ENCODE measurements at places on chromosomes 3 and 15.

DNA sequence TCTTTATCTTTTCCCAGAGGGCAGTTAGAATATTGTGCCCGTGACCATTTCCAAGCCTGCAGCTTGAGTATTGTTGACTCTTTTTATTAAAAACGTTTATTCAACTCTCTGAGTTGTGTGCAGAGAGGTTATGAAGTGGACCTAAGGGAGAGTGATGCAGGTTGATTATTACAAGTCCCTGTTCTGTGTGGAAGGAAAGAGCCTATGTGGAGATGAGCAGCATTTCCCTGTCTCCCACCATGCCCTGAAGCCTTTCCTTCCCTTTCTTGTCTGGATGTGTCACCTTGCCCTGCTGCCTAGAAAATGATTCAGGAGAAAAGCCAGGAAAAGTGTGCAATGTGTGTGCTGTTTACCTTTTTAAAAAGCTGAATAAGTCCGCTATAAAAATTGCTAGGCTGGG is 19.4 kb downstream of the ZPLD1 start:
- DNase-seq = no peak

- no peak for DNase-seq
Measured at GRCh38 chr3:149610351-149611105, 47.3 kb downstream of the WWTR1 start.

DNA sequence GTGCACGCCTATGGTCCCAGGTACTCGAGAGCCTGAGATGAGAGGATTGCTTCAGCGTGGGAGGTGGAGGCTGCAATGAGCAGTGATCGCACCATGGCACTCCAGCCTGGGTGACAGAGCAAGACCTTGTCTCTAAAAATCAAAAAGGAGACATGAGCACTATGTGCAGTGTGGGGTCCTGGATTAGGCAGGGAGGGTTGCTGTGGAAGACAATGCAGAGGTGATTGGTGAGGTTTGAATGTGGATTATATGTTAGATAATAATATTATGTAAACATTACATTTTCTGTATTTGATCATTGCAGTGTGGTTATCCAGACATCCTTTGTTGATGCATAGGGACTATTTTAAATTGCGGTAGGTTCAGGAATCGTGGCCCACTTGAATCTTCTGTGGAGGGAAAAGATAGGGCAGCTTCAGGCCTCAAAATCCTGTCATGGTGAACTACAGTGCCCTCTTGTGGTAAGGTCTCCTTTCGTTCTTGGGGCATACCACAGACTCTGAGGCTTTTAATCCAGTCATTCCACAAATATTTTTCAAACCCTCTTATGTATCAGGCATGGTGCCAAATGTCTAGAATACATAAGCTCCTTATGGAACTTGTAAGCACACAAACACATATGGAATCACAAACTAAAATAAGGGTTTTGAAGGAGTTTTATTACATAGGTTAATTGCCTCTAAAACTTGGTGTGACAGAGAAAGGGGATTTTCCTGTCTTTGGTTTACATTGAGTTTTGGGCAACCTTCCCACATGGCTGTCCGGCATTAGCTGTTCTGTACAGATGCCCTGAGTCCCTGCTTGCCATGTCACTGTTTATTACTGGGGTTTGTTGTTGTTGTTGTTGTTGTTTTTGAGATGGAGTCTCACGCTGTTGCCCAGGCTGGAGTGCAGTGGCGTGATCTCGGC is 37.7 kb downstream of the GPD1L start:
- peak; percentile 75 for DNase-seq

- no peak for DNase-seq
Measured at GRCh38 chr3:163929069-163929652, 1149.1 kb downstream of the SI start.

GRCh38 chr15:93206893-93207292 is 117.9 kb upstream of the RGMA start:
- DNase-seq = no peak

DNA sequence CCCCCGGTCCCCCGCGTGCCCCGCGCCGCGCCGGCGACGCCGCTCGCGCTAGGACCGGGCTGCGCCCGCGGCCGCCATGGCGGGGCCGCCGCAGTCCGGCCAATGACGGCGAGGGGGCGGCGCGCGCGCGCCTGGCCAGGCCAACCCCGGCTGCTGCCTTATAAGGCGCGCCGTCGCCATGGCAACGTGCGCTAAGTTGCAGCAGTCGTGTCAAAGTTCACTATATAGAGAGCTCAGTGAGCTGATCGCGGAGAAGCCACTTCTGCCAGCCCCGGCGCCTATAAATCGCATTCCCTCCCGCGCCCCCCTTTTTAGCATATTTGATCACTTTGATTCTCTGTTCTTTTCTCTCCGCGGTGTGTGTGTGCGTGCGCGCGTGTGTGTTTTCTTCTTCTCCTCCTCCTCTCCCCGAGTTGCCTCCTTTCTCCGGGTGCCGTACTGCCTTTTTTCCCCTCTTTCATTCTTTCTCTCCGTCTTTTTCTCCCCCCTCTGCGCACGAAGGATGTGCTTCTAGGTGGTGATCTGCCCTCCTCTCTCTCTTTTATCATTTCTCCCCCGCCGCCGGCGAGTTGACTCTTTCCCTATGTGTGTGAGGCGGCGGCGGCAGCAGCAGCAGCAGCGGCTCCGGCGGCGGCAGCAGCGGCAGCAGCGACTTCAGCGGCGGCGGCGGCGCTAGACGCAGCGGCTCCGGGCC is at the start of gene NR2F2:
TSS of gene NR2F2 (plus strand) at position 251 of the 694 bp plus-strand sequence. CDS start 1,406 bp downstream, outside the sequence.
- DNase-seq = no peak

GRCh38 chr15:98397419-98397818 is 250.9 kb upstream of the IGF1R start:
- no peak for DNase-seq

- no peak for DNase-seq
Measured at GRCh38 chr15:38035701-38036100, 101.3 kb downstream of the TMCO5A start.

DNA sequence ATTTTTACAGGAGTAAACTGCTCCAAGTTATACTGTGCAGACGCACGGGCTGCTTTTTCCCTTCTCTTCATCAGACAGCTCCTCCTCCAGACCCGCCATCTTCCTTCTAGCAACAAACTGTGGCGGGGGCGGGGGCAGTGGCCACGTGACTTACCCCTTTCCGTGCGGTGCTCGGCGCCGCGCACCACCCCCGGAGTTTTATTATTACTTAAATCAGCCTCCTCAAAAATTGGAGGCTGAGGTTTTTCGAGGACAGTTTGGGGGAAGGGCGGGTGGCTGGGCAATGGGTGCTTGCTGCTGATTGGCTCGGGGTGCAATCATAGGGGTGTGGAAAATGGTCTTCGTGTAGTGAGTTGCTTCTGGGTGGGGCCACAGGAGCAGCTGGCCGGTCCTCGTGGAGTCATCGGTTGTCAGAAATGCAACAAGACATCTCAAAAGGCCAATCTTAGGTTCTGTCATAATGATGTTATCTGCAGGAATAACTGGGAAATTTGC is 77.1 kb upstream of the MFGE8 start:
- no peak for DNase-seq

GRCh38 chr3:188304501-188304900 is 150.5 kb downstream of the LPP start:
- DNase-seq = no peak

DNA sequence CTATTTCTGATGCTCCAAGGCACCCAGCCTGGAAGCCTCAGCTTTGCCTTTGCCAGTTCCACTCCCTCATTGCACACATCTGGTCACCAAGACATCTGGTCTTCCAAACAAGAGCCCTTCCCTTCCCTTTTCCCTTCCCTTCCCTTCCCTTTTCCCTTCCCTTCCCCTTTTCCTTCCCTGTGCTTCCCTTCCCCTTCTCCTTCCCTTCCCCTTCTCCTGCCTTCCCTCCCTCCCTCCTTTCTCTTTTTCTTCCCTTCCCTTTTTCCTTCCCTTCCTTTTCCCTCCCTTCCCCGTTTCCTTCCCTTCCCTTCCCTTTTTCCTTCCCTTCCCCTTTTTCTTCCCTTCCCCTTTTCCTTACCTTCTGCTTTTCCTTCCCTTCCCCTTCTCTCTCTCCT is 2.4 kb upstream of the CGNL1 start:
- no peak for DNase-seq

DNA sequence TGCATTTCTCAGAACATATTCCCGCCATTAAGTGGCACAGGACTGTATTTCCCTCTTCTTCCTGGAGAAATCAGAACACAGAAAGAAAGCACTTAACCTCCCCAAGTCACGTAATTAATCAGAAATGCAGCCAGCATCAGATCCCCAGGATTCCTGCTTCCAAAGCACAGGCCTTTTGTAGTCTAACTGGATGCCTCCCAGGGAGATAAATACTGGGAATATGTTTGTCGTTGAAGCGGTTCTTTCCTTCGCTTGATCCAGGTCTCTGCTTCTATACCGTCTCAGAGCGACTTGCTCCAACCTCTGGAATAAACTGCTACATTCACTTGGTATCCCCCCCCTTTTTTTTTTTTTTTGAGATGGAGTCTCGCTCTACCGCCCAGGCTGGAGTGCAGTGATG is 198.6 kb downstream of the KBTBD8 start:
- DNase-seq = no peak

DNA sequence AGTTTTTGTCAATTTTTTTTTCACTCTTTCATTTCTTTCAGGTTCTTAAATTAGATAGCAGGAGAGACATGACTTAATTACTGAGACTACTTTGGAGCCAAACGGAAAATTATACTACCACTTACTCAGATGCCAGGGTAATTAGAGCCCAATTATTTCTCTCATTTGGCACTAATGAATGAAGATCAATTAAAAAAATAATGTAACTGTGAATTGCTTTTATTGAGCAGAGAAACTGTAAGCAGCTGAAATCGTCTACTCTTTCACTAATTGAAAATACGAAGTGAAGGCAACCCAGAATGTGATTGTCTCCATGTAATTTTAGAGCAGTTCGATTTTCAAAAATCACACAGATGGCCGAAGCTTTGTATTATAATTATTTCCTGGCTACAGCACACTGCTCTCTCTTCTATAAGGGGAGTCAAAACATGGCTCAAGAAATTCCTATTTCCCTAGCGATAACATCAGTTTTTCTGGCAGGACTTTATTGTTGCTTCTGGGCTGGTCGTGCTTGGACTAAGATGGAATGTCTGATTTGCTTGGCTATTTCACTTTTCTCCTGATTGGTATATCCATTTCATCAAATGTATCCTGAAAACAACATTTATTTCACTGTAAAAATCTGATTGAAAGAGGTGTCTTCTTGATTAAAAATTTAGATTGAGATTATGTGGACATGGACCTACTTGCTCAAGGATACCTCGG is 55.8 kb upstream of the PDZRN3 start:
- no peak for DNase-seq

DNA sequence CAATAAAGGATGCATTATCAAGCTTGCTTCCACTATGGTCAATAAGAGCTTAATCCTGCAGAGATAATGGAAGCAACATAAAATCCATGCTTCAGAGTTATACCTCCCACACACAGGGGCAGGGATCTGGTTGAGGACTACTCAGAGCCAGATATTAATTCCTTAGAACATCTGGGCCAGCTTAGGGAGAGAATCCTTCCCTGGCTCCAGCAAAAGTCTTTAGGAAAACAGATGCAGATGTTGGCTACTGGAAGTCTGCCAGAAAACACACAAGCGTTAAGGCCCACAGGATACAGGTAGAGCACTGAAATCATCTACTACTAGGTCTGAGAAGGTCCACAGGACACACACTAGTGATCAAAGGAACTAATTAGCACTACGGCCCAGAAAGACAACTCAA is 25.2 kb downstream of the TMEM202 start:
- no peak for DNase-seq

DNA sequence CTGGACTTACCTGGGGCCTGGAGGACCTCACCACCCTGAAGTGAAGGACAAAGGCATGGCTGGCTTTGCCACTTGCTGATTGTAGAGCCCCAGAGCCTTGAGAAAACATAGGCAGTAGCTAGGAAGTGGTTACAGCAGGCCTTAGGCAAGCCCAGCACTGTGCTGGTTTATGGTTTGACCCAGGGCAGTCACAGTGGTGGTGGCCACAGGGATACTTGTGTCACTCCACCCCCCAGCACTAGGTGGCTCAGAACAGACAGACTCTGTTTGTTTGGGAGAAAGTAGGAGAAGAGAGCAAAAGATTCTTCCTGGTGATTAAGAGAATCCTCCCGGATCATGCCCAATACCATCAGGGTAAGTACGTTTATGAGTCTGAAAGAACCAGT is 13.2 kb upstream of the COL8A1 start:
- DNase-seq = no peak
